ENCODE measurements at places on chromosomes 5 and 9.
A peak's percentile ranks its signal among the peaks of the same experiment; 100 is the strongest.

- DNase-seq: no peak
Measured at GRCh38 chr5:150148117-150148927, 7.3 kb downstream of the PDGFRB start.

DNA sequence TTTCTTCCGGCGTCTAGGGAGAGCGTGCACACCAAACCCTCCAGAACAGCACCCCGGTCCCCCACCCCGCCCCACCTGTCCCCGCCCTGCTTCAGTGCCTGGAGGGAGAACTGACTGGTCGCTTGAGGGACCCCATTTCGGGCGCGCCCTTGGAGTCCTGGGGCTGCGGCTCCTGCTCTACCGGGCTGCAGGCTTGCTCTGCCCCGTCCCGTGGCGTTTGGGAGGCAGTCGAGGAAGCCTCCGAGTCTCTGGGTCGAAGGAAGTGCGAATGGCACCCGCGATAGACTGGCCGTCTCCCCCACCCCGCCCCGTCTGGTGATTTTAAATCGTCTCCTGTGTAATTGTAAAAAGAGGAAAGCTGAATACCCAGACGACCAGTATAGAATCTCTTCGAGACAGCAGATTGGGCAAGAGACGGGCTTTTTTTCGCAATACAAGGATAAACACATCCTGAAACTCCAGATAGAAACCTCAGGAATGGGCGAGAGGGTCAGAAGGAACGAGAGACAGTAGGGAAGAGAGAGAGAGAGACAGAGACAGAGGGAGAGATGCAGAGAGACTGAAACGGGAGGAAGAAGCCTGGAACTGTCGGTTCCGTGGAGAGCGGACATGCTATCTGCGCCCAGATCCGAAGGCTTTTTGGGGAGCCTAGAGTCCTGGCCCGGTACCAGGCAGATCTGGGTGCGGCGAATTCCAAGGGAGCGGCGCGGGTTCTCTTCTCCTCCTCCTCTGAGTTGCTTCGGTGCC lies 9.9 kb downstream of the PRDM6 start:
- no peak for DNase-seq

- DNase-seq: no peak
Measured at GRCh38 chr5:143800715-143801114, 11.2 kb upstream of the HMHB1 start.

DNA sequence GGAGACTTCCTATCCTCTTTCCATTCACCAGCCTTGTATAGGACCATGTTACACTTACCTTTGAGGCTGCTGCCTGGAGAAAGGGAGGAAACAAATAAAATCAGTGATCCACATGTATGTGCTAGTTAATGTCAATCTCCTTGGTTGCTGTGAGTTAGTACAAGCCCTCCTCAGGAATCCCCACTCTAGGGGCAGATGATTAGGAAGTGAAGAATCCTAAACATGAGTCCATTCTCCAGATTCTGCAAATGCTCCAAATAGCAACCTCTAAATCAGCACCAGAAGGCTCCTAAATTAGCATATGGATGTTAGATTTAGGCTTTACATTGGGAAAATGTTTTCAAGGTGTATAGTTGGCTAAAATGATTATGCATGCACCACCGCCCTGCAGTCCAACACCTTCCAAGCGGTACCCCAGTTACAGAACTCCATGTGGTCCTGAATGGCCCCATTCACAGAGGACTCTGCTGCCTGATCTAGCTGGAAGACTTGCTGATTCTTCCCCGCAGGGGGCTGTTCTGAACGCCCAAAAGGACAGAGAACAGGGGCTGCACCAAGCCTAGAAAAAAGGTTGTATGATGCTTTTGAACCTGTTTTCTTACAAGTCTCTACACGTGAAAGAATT lies 123.2 kb downstream of the TLE1 start:
- DNase-seq: no peak

DNA sequence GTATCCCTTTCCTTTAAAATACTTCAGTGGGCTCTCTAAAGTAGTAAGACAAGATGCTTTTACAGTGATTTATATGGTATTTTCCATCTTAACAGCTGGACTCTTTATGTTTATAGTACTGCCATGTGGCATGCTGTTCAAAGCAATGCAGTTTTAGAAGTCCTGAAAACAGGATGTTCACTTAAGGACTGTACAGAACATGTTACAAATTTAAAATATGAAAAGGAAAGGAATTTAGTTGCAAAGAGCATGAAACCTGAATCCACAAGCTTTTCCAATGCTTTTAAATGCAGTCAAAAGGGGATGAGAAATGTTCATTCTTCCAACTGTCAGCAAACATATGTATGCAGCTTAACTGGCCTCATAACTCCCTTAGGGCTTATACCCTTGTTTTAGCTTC lies 580.2 kb downstream of the EFNA5 start:
- no peak for DNase-seq

- no peak for DNase-seq
Measured at GRCh38 chr5:132458651-132459030, 31.9 kb downstream of the IRF1 start.

- no peak for DNase-seq
Measured at GRCh38 chr9:14096258-14096922, 217.6 kb downstream of the NFIB start.

GRCh38 chr9:77847059-77847499 lies 184.5 kb downstream of the GNAQ start:
- DNase-seq: no peak

DNA sequence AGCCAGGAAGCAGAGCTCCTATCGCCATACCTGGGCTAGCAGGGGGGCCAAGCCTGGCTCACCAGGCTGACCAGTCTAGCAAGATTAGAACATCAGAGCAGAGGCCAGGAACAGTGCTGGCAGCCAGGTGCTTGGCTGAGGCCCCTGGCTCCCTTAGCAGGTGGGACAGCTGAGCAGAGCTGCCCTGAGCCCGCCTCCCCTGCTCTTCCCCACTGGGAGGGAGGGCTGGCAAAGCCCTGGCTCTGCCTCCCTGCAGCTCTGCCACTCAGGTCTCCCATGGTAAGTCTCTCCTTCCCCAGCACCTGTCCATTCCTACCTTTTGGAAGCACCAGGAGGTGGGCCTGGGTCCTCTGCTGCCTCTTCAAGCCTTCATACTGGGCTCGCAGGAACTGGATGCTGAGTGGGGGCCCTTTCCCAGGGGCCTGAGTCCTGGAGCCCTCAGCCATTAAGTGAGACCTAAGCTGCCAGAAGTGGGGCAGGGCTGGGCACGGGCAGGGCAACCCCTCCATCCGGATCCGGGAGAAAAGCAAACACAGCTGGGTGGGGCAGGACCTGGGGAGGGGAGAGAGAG lies 803 bp downstream of the C9orf152 start:
- DNase-seq: no peak

- no peak for DNase-seq
Measured at GRCh38 chr9:19998823-19999455, 210.1 kb upstream of the SLC24A2 start.

GRCh38 chr9:110996436-110997220 lies 41.6 kb downstream of the LPAR1 start:
- peak; percentile 61 for DNase-seq

Data from AG04450 (cell line).